NCI-H1436 treated with DMSO at 0.1 percent for 48 hours (cell line): ENCODE measurements at places on chromosomes 3 and 15.

DNA sequence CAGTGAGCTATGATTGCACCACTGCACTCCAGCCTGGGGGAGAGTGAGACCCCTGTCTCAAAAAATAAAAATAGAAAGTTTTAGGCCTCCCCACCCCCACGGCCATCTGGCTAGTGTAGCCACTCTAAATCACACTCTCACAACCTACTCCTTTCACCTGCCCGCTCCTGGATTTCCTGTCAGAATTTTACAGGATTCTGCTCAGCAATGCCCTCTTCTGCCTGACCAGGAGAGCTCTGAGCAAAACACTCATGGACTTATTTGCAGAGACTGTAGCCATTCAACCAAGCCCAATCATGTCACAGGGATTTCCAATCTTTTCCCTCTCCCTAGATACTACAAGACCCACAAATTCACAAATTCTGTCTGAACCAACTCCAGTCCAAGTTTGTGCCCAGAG, 242.6 kb upstream of the TPRG1 start:
- no peak for DNase-seq

- DNase-seq = no peak
These were observed 12.0 kb upstream of the RTP3 start for GRCh38 chr3:46485779-46486175.

GRCh38 chr3:127099982-127100381, 92.9 kb upstream of the PRR23E start:
- DNase-seq = no peak

GRCh38 chr3:71468311-71469137, 115.0 kb downstream of the FOXP1 start:
- DNase-seq = no peak

DNA sequence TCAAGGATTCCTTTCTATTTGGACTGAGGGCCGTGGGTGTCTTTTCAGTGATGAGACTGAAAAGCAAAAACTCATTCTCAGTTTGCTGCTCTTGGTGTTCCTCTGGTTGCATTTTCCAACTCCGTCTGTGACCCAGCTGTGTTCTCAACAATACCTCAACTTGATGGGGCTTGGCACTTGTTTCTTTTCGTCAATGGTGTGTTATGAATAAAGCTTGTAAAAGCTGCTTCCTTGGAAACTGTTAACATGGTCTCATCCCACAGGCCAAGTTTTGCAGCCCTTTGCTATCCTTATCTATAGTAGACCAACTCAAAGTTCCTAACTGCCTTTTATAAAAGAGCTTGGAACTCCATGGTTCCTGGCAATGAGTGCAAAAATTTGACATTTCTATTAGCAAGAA, 142.5 kb upstream of the UBE2E1 start:
- no peak for DNase-seq

GRCh38 chr3:184739594-184740505, 28.0 kb upstream of the MAGEF1 start:
- no peak for DNase-seq

GRCh38 chr3:171827836-171828458, 15.2 kb upstream of the TMEM212 start:
- no peak for DNase-seq

DNA sequence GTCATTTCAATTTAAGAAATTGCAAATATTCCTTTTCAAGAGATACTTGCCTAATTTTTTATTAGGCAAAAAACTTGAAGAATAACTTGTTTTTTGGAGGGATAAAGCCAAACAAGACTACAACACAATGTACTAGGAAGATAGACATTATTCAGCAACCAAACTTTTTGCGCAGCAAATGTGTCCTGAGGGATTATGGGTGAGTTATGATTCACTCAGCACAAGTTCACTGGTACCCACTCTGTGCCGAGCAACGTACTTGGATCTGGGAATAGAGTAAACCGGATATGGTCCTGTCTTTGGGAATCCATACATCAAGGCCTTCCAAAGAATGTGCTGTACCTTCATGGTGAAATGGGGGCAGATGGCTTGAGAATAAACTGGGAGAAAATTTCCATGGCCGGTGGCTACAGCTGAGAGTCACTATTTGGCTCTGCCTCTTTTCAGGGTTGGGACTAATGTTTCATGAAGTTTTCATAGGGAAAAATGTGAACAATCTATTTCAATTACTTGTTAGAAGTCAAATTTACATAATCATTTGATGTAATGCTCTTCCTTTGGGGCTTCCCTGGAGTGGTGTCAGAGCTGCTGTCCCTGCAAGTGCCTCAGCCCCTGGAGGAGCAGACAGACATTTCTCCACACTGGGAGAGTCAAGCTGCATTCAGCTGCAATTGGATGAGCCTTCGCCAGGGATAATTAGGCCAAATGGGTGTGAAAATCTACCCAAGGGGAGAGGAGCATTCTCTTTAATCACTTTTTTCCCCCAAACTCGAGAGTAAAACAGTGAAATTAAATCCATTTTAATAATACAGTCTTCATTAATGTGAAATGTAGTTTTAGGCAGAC, 315.2 kb downstream of the CLSTN2 start:
- DNase-seq = no peak

GRCh38 chr3:99909714-99910495, 92.2 kb downstream of the CMSS1 start:
- no peak for DNase-seq

- DNase-seq = no peak
These were observed 34.9 kb downstream of the RUBCN start for GRCh38 chr3:197701841-197702240.

- DNase-seq = no peak
These were observed 351.4 kb downstream of the OXSM start for GRCh38 chr3:26141296-26141695.

DNA sequence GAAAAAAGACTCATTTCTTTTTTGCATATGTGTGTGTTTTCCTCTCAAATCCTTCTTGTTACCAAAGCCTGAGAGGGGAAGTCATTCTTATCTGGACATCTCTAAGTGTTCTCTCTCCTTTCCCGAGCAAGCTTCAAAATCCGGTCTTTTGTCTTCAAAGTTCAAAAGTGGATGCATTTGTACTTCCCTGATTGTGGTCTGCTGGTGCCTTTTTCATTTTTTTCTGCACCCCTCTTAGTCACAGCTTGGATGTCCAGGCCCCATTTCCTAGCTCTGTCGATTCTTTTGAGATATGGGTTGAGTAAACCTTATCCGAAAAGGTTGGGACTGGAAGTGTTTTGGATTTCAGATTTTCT, 34.8 kb downstream of the EHD4 start:
- no peak for DNase-seq

GRCh38 chr3:166444756-166445155, 607.5 kb upstream of the BCHE start:
- no peak for DNase-seq

DNA sequence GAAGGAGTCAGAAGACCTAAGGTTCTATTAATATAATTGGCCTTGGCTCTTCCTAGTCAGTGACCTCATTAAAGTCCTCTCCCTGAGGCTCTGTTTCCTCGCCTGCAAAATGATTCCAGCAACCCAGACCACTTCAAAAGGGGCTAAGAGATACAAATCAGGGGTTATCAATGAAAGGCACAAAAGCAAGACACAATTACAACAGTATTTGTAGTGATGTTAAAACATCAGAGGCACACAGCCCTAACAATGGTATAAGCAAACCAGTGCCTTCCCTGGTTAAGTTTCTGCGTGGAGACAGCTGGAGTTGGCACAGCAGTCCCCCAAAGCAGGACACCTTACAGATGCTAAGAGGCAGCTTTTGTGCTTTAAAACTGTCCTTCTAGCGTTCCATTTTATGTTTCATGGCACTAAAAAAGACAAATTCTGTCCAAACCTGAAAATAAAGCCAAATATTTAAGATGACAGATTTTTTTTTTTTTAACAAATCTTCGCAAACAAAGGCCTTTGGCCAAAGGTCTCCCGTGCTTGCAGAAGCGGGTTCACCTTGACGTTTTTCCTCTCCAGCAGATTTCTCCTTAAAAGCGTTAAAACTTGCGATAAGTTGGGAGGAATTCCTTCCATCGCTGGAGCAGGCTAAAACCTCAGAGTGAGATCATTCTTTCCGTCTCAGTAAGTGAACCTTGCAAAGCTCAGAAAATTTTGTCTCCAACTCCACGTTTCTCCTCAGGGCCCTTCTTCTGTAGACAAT, 999 bp downstream of the ZNF280D start:
- DNase-seq = no peak

GRCh38 chr3:191740712-191741111, 279.7 kb downstream of the PYDC2 start:
- DNase-seq = no peak

DNA sequence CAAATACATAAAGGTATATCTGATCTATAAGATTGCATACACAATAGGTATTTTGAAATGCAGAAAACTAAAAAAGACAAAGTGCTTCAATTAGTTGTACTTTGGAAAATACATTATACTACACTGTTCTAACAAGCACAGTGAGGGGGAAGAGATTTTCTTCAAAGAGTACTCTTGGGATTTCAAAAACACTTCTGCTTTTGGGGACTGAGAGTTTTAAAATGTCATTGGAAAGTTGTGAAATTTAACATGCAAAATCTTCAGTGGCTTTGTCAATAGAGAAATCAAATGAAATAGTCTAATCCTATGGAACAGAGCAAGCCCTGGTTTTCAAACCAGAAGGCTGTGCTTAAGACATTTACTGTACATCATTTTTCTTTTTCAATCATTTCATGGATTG, 322.2 kb upstream of the SEMA6D start:
- no peak for DNase-seq

- DNase-seq = no peak
These were observed 34.1 kb downstream of the WNT7A start for GRCh38 chr3:13845806-13846205.

GRCh38 chr3:36250191-36250590, 130.1 kb upstream of the STAC start:
- DNase-seq = no peak

DNA sequence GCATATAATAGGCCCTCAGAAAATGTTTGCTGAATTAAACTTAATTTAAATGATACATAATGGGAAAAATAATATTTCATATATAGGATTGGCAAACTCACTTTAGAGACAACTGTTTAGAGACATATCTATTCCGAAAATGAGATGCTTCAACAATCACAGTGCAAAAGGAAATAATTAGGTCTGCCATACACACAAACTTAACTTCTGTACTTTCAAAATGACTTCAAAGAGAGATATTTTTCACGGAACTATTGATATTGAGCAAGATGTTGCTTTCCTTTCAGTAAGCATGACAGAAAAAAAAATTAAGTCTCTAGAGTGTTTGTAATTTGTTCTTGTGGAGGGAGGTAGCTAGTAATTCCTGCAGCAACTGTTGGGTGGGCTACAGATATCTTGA, 769.5 kb downstream of the TUSC7 start:
- no peak for DNase-seq

DNA sequence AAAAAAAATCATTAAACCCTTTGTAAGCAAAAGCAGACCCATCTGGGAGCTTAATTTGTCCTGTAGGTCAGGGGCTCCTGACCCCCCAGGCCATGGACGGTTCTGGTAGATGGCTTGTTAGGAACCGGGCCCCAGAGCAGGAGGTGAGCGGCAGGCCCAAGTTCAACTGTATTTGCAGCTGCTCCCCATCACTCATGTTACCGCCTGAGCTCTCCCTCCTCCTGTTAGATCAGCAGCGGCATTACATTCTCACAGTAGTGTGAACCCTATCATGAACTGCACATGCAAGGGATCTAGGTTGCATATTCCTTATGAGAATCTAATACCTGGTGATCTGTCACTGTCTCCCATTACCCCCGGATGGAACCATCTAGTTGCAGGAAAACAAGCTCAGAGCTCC, 60.7 kb downstream of the FSIP1 start:
- DNase-seq = no peak

GRCh38 chr3:182486463-182486862, 306.8 kb upstream of the ATP11B start:
- no peak for DNase-seq

- DNase-seq = no peak
These were observed 44.6 kb downstream of the EOMES start for GRCh38 chr3:27677565-27677964.

- DNase-seq = no peak
These were observed 461.9 kb upstream of the ONECUT1 start for GRCh38 chr15:53251996-53252395.

- DNase-seq = no peak
These were observed 17.1 kb downstream of the BLOC1S6 start for GRCh38 chr15:45604326-45604725.

GRCh38 chr15:36545467-36545992, 33.9 kb upstream of the CDIN1 start:
- DNase-seq = no peak

- no peak for DNase-seq
These were observed 15.6 kb downstream of the FRMD4B start for GRCh38 chr3:69370156-69370883.

DNA sequence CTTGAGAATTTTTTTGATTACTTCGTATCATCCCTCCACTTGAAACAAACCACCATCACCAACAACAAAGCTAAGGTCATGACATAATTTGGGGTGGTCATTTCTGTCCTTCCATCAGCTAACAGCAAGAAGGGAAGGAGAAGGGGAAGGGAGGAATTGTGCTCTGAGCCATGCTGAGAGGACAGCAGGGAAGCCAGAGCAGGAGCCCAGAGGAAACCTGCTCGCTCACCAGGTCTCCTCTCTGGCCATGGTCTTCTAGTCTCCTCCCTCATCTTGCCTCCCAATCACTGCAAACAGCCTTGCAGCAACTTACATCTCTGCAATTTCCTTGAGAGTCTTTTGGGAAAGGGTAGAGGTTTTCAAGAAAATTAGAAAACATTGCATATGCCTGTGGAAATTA, 196.7 kb downstream of the SSR3 start:
- no peak for DNase-seq

GRCh38 chr3:58900386-58900785, 149.4 kb downstream of the CFAP20DC start:
- DNase-seq = no peak

GRCh38 chr3:40869939-40870338, 329.4 kb upstream of the CTNNB1 start:
- DNase-seq = no peak

DNA sequence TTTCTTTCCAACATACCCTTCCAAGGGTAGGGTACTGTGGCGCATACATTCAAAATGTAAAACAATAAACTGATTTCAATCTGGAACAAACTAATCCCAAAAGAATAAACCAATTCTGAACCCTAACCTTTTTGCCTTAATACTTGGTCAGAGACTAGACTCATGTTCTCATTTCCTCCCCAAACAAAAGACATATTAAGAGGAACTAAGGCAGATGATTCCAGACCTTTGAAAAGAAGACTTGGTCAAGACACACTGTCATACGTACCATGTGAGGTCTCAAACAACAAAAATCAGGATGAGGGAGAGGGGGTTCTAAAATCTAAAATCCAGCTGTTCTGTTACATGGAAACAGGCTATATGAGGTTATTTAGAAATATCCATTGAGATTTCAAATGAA, 102.1 kb downstream of the RFTN1 start:
- no peak for DNase-seq

- DNase-seq = no peak
These were observed 35.5 kb downstream of the MDFIC2 start for GRCh38 chr3:70276901-70277300.

GRCh38 chr3:19543212-19543841, 390.7 kb downstream of the EFHB start:
- DNase-seq = no peak

- DNase-seq = no peak
These were observed 30.6 kb upstream of the SLC6A1 start for GRCh38 chr3:10961921-10962320.
